ENCODE measurements at places on chromosomes 3 and 15.

- H3K27ac ChIP-seq = no peak overlapping the region
- no peaks in the 10 kb centered on the region for H3K36me3 ChIP-seq
- no peak for DNase-seq
Observed at GRCh38 chr3:30516238-30516637, 90.2 kb upstream of the TGFBR2 start.

DNA sequence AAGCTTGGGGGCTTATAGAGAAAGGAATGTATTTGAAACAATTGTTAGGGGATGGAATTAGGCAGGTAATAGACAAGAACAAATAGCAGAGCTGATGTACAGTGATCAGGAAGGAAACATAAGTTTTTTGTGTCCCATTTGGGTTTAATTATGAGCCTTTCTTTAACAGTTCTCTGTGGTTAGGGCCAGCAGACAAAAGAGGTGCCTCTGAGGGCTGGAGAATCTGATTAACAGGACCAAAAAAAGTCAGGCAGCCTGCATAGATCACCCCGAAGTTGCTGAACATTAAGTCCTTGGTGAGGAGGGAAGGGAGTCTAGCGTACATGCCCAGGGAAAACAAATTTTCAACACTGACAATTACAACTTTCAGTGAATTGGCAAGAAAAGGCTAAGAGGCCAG lies 88.6 kb upstream of the SPRED1 start:
- H3K4me1 ChIP-seq = no peaks in the 10 kb centered on the region
- DNase-seq = no peak
- no peak overlapping the region for H3K27ac ChIP-seq
- no peaks in the 10 kb centered on the region for H3K36me3 ChIP-seq
- peaks cover 4% of the 10 kb centered on the region for H3K27me3 ChIP-seq

DNA sequence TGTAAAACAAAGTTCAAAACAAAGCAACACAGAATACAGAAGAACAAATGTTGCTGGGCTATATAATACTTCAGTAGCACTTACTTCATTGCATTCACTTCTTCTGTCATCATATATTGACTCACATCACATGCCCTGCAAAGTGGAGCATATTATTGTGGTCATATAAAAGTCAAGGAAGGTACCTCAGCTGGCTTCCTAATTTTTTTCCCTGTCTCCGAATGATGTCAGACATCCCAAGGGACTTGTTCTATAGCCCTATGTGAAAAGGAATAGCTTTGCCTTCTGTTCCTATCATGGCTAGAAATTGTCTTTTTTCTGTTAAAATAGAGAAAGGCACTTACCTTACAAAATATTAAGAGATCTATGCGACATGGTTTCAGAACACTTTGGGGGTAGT lies 109.4 kb downstream of the LRTM1 start:
- no peaks in the 10 kb centered on the region for H3K36me3 ChIP-seq
- DNase-seq = no peak
- no peaks in the 10 kb centered on the region for H3K27me3 ChIP-seq
- no peaks in the 10 kb centered on the region for H3K4me1 ChIP-seq
- no peak overlapping the region for H3K27ac ChIP-seq
- no peak overlapping the region for H3K4me3 ChIP-seq

GRCh38 chr15:33670567-33670966 lies 297.7 kb upstream of the CHRM5 start:
- no peaks in the 10 kb centered on the region for H3K4me1 ChIP-seq
- no peaks in the 10 kb centered on the region for H3K27me3 ChIP-seq
- DNase-seq = no peak

GRCh38 chr3:145224886-145225285 lies 936.1 kb downstream of the PLOD2 start:
- DNase-seq = no peak
- no peaks in the 10 kb centered on the region for H3K4me1 ChIP-seq
- no peak overlapping the region for H3K4me3 ChIP-seq
- no peaks in the 10 kb centered on the region for H3K36me3 ChIP-seq
- H3K27ac ChIP-seq = no peak overlapping the region
- no peaks in the 10 kb centered on the region for H3K27me3 ChIP-seq

DNA sequence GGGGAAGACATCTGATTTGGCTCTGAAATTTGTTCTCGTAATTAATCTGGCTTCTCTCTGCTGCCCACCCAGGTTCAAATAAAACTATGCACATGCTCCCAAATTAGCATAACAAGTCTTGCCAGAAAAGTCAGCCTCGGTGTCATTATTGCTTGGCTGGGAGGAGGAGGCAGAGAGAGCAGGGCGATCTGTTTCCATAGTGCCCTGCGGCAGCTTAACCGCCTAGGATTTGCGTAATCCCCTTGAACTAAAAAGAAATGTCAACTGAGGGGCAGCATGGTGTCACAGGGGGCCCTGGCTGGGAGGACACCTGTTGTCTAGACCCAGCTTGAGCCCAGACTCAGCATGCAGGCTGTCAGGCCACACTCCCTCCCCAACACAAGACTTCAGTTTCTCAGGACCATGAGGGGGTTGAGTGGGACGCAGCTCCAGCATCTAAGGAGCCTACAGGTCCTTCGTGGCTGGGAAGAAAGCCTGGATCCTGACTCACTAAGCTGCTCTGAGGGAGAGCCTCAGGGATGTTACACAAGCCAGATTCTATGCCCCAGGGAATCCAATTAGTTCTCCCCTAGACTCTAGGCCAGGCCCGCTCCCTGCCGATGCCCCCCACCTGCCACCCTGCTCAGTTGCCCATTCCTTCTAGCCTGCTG lies 17.3 kb downstream of the MRPS11 start:
- H3K36me3 ChIP-seq = no peaks in the 10 kb centered on the region
- no peak overlapping the region for H3K27ac ChIP-seq
- H3K27me3 ChIP-seq = no peaks in the 10 kb centered on the region
- H3K4me3 ChIP-seq = no peak overlapping the region
- no peaks in the 10 kb centered on the region for H3K4me1 ChIP-seq

GRCh38 chr15:98438326-98438725 lies 210.0 kb upstream of the IGF1R start:
- H3K27ac ChIP-seq = no peak overlapping the region
- H3K27me3 ChIP-seq = no peaks in the 10 kb centered on the region
- no peak overlapping the region for H3K4me3 ChIP-seq
- no peaks in the 10 kb centered on the region for H3K4me1 ChIP-seq

- H3K27ac ChIP-seq = no peak overlapping the region
- no peak for DNase-seq
- peaks cover 1% of the 10 kb centered on the region for H3K36me3 ChIP-seq
- peaks cover 37% of the 10 kb centered on the region for H3K4me1 ChIP-seq
- no peaks in the 10 kb centered on the region for H3K27me3 ChIP-seq
Observed at GRCh38 chr3:128882719-128883118, 3.3 kb downstream of the ACAD9 start.

DNA sequence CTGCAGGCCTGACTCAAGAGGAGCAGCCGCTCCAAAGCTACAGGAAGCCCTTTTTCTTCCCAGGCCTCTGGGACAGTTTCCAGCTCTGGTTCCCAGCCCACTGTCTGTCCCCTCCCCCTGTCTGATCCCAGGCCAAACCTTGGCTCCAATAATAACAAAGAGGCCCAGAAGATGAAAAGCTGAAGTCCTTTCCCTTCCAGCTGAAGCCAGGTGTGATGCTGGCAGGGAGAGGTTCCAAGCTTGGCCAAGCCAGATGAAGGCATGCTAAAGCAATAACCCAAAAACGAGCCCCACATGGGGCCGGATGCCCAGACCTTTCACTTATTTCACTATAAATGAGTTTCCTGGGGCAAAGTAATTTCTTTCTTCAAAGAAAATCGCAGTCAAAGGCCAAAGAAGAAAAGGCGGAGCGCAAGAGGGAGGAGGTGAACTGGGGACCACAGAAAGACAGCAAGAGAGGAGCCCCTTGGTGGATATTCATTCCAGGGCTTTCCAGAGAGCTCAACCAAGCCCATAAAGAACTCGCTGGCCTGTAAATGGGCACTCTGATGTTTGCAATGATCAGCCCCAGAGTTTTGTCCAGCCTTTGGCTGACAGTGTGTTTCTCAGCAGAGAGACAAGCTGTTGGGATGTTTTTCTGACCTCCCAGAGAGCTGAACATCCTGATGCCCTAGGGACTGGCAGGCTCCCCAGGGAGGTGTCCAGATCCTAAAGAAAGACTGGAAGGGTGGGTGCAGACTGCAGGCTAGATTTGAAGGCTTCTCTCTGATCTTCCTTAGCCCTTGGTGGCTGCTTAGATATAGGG lies 157.6 kb downstream of the UACA start:
- H3K27ac ChIP-seq = no peak overlapping the region
- H3K27me3 ChIP-seq = no peaks in the 10 kb centered on the region
- DNase-seq = no peak
- H3K4me1 ChIP-seq = no peaks in the 10 kb centered on the region

DNA sequence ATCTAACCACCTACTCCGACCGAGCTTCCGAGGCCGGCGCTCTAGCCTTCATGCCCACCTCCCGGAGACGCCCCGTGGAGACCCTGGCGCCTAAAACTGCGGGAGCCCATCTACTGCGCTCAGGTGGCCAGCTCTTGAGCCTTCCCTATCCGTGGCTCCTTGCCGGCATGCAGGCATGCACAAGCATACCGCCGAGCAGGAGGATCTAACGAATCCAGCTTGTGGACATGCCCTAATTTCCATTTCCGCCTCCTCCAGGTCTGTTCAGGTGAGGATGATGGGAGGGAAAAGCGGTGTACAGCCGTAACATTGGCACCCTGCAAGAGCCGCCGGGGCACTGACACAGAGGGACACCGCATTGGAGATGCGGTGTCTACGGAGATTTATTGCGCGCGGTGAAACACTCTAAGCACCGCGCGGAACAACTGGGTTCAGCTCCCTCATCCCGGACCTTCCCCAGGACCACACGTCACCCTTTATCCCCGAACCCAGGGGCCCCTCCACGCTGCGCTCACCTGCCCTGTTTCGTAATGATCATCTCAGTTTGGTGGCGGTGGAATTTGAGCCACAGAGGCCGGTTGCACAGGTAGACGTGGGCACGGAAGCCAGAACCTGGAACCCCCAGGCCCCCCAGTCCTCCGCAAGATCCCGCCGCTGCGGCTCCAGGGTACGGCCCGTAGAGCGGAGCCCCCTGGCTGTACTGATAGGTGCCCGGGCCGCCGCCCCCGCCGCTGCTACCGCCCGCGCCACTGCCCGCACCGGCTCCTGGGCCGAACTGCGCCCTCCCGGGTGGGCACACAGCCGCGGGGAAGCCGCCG lies 1.0 kb downstream of the EOMES start:
- H3K36me3 ChIP-seq = no peaks in the 10 kb centered on the region
- H3K27me3 ChIP-seq = peaks cover 43% of the 10 kb centered on the region
- H3K27ac ChIP-seq = no peak overlapping the region
- no peak for DNase-seq
- peaks cover 34% of the 10 kb centered on the region for H3K4me1 ChIP-seq
- no peak overlapping the region for H3K4me3 ChIP-seq

- no peak overlapping the region for H3K27ac ChIP-seq
- no peak for DNase-seq
- H3K27me3 ChIP-seq = no peaks in the 10 kb centered on the region
- no peak overlapping the region for H3K4me3 ChIP-seq
Observed at GRCh38 chr3:42053476-42053875, 37.7 kb upstream of the TRAK1 start.
